ENCODE measurements at places on chromosomes 6 and 20.
A peak's percentile ranks its signal among the peaks of the same experiment; 100 is the strongest.

DNA sequence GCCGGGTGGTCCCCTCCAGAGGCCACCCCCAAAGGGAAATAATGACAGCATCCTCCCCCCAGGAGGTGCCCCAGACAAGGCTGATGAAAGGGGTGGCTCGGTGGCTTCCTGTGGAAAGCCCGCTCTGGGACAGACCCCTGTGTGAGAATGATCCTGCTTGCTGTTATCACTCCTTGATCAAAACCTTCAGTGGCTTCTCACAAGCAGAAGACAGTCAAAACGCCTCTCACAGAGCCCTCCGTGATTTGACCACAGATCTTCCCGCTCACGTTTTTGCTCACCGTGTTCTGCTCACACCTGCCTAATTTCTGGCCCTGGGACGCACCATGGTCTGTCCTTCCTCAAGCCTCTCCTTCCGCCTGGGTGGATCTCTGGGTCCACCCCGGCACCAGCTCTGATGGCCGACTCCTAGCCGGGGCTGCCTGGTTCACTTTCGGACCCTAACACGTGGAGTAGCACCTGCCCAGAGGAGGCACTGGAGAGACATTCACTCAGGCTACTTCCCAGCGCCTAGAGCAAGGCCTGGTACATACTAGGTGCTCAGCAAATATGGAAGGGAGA lies 210.4 kb downstream of the ANKRD60 start:
- DNase-seq: no peak

- DNase-seq: peak; percentile 36
These were observed 34.0 kb upstream of the FOXO3 start for GRCh38 chr6:108526739-108527174.

GRCh38 chr6:41626917-41627316 lies 11.4 kb upstream of the MDFI start:
- no peak for DNase-seq

- DNase-seq: no peak
These were observed 36.5 kb upstream of the BCLAF1 start for GRCh38 chr6:136326038-136326553.

GRCh38 chr6:28742668-28743270 lies 181.0 kb downstream of the TRIM27 start:
- DNase-seq: no peak

GRCh38 chr20:36051318-36052116 lies 83.1 kb downstream of the CNBD2 start:
- DNase-seq: peak; percentile 11

- peak; percentile 28 for DNase-seq
These were observed 30.8 kb downstream of the IL20RA start for GRCh38 chr6:137013738-137014602.

DNA sequence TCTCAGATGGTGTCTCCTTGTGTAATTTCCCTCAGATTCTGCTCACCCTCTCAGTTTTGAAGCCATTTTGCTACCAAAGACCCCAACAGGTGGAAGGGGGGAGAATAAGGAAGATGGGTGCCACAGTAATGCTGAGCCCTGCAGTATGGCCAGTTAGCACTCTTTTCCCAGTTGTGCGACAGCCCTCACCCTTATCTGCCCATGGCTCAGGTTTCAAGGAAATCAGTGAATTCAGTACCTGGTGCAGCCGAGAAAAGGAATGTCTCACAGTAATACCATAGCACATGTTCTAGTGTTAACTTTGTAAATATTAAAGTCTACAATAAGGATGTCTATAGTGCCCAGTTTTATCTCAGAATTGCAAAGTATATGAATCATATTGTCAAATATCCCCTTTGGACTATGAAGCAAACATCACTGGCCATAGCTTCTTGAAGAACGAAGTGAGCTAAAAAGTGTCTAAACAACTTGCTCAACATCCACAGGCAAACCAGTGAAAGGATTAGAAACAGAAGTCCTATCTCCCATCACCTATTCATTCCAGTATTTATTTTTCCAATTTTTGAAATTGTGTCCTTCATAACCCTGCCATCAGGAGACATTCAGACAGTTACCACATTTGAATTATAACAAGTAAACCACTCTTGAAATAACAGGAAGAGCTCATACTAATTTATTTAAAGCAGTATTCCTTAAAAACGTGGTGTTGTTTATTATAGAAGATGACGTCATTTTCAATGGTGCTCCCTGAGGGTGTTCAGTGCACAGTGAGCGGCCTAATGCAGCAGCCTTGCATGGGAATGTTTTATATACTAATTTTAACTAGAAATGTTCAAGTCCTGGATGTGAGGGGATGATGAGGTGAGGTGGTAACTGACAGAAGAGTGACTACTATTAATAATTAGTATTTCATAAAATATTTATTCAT lies 366.2 kb downstream of the TFAP2A start:
- no peak for DNase-seq

DNA sequence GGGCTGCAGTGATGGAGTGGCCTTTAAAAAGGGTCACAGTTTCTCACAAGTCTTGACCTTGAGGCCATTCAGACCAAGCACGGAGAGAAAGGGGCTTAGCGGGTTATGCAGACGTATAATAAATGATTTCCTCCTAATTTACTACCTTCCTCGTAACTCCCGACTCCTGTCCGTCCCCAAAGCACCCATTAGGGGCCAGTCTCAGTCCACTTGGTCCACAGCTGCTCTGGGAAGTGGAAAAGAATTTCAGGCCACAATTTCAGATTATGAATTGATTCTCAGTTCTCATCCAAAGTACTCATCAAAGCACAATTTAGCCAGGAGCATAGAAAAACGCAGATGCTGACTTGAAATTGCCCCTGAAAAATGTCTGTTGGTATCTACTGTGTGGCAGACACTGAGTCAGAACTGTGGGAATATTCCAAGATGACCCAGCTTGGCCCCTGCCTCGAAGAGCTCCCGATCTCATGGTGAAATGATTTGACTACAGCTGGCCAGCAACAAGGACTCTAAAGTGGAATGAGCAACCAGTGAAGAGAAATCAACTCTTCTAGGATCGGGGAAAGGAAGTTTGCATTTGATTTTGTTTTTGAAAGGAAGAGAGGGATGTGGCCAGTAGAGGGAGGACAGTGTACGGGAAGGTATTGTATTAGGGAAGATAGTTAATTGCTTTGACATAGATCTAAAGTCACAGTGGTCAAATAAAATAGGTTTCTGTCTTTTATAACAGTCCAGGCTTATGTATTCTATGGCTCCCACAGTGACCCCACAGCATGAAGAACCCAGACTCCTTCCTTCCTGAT lies 15.2 kb upstream of the STK35 start:
- DNase-seq: no peak

DNA sequence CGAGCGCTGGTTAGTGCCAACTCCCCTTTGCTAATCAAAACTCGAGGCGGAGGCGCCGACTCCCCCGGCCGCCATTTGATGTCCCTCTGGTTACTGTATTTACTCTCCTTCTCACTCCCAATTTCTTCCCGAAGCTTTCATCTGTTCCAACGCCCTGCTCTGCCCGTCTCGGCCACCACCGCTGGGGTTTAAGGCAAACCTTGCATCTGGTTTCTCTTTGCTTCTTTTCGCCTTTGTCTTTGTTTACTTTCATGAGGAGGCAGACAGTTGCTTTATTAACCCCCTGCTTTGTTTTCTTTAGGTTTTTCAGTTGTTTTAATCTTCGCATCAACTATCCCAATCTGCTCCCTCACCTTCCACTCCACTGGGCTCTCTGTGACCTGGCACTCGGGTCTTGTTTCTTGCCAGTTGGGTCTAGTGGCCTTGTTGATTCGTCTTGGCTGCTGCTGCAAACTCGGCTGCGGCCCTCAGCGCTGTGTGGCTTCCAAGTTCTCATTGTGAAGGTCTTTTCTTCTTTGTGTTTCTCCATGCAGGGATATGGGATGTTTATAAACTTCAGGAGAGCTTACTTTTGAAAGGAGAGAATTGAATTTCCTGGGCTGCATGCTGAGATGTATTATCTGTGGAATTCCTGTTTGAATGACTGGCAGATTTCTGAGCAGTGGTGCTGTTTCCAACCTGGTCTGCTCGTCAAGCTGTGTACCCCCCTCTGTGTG lies 155.1 kb downstream of the CDC5L start:
- no peak for DNase-seq

GRCh38 chr6:140230282-140230681 lies 855.8 kb upstream of the CITED2 start:
- no peak for DNase-seq

GRCh38 chr6:158347335-158347734 lies 35.1 kb downstream of the TULP4 start:
- no peak for DNase-seq

DNA sequence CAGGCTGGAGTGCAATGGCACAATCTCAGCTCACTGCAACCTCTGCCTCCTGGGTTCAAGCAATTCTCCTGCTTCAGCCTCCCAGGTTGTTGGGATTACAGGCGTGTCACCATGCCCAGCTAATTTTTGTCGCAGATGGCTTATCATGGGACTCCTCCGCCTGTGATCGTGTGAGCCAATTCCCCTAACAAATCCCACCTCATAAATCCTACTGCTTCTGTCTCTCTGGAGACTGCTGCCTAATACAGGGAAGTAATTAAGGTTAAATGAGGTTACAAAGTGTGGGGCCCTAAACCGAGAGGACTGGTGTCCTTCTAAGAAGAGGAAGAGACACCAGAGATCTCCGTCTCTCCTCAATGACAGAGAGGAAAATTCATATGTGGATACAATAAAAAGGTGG lies 52.0 kb downstream of the TRPC4AP start:
- DNase-seq: no peak
